ENCODE measurements at places on chromosomes 7 and 10.
A peak's percentile ranks its signal among the peaks of the same experiment; 100 is the strongest.

DNA sequence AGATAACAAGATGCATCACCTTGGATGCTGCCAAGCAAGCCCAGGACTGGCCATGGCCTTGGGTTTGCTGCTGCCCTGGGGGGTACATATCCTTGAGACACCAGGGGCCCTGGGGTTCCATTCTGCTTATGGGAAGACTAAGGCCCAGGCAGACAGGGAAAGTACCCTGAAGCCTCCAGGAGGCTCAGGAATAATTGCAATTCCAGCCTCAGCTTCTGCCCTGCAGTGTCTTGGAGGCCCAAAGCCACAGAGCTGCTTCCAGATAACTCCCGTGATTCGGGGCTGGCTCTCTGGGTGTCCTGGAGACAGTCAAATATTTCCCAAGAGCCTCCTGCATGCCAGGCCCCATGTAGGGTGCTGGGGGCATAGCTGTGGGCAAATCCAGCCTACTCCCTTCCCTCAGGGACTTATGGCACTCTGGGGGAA is 22.6 kb downstream of the MYL10 start:
- DNase-seq = no peak

DNA sequence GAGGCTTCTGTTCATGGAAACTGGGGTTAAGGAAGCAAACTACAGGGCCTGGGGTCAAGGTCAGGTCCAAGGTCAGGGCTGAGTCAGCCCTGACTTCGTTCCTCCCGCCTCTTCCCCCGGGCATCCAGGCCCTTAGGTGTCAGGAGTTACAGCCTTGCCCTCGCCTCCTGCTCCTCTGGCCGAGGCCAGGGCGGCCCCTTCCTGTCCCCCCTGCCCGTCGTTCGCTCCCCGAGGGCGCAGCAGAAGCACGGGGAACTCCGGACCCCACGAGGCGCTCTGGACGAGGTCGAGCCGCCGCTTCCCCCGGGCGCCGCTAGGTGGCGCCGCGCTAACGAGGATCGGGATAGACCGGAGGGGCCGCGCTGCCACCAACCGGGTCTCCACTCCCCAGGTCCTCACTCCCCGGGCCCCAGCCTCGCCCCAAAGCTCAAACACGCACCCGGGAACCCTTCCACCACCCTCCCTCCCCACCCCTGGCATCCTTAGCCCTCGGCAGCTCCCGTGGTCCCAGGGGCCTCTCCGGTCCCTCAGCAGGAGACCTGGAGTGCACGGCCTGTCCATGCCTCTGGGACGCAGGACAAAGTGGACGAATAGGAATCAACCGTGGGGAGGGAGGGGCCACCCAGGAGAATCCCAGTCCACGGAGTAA is 59.2 kb upstream of the MYL10 start:
- DNase-seq = peak; percentile 43

DNA sequence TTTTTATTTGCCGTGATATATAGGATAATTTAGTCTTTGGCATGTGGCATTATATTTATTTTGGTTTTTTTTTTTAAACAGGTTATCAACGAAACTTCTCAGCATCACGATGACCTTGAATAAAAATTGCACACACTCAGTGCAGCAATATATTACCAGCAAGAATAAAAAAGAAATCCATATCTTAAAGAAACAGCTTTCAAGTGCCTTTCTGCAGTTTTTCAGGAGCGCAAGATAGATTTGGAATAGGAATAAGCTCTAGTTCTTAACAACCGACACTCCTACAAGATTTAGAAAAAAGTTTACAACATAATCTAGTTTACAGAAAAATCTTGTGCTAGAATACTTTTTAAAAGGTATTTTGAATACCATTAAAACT is 9.1 kb downstream of the VIM start:
- DNase-seq = peak; percentile 27

GRCh38 chr10:122494833-122495232 is 33.5 kb downstream of the HTRA1 start:
- peak; percentile 88 for DNase-seq

DNA sequence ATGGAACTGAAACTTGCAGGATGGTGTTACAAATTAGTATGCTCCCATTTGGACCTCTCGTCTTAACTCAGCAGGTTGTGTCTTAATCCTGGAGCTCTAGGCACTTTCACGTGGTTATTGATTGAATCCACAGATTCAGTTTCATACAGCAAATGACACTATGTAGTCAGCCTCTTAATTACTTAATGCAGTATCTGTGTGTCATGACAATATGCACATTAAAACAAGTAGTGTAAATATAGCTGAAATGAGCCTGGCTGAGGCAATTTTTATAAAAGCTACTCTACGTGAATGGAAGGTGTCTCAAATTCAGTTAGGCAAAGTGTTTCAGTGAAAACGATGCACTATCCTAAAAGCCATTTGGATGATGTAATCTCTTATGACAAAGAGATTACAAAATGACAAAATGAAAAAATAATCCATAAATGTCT is 86.8 kb downstream of the CD36 start:
- no peak for DNase-seq

DNA sequence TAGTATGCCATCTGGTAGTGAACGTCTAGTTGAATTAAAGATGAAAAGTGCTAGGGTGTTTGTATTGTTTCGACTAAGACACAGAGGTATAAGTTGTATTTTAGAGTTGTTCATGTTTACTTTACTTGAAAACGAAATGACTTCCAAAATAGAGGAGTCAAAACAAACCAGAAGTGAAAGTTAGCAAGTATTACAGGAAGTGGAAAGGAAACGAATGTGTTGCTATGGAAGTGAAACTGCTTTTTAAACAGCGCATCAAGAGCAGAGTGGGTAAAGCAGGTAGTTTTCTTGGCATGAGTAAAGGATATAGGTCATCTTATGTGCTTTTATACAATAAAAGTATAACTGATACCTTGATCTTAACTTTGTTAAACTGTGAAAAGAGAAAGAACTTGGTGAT is 20.0 kb upstream of the GALNTL5 start:
- no peak for DNase-seq

GRCh38 chr10:128047991-128048818 is 78.0 kb downstream of the MKI67 start:
- peak; percentile 28 for DNase-seq

DNA sequence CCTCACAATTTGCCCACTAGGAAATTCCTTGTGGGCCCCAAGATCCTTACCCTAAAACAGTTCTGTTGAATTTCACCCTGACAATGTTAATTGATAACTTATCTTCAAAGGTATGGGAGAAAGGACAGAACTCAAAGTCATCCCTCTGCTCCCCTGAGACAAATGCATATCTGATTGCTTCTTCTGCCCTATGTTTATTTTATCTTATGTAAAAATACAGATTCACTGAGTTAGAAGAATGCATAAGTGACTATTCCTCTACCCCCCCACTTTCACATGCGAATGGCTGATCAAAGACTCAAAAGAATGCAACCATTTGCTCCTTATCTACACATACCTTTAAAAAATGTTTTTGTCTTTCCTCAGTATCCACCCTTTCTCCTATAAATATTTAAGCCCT is 235.7 kb upstream of the SEMA3C start:
- DNase-seq = no peak

DNA sequence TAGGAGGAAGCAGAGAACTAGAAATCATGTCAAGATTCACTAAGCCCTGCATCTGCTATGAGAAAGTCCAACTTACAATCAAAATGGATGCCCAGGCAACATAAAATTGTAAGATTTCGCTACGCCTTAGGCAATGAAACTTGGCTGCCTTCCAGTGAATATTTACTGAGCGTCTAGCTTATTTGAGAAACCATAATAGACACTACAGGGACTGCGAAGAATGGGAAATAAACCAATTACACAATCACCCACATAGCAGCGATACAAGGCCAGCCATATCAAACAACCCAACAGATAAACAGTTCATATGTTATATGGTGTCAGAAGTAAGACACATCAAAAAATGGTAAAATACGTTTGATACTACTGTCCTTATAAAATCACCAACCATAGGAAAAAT is 545.0 kb upstream of the C7orf33 start:
- no peak for DNase-seq

DNA sequence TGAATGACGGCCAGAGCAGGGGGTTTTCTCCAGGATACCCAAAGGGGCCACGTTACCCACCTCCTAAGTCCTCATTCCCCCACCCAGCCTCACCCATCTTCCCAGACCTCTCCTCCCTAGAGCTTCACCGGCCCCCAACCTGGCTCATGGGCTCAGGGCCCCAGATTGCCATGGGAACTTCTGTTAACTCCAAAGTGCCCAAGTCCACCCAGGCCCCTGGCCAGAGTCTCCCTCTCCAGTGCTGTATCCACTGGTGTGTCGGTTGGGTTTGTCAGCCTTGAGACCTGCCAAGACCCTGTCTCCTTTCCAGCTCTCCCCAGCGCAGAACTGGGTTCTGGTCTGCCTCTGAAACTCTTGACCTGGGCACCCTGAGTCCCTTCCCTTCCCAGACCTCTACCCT is 37.1 kb upstream of the ZMIZ2 start:
- DNase-seq = no peak

DNA sequence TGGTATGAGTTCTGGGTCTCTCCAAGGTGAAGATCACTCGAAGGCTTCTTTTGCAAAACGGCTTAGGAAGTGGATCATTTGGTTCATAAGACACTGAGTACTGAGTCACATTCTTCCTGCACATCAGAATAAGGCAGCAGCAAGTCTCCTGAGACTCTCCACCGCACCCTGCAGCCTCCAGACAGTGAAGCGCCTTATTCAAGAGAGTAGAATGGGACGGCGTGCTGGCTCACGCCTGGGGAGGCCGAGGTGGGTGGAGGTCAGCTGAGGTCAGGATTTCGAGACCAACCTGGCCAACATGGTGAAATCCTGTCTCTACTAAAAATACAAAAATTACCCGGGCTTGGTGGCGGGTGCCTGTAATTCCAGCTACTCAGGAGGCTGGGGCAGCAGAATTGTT is 70.3 kb downstream of the C10orf143 start:
- DNase-seq = no peak

- DNase-seq = no peak
Measured at GRCh38 chr10:75707080-75707840, 275.8 kb downstream of the LRMDA start.

DNA sequence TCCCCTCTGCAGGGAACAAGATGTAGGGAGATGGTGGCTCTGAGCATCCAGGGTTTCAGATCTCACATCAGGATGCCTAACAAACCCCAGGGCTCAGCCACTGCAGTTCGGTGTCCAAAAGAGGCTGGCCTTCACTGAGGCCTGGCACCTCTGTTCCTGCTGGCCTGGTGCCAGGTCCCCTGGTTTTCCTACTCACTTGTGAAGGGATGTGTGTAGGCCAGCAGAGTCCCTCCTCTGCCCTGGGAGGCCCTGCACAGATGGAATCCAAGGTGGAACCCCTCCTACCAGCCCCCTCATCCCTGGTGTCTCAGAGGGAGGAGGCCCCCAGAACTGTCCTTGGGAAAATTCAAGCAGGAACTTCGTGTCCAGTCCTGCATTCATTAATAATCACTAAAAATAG is 260.6 kb downstream of the CCSER2 start:
- no peak for DNase-seq

DNA sequence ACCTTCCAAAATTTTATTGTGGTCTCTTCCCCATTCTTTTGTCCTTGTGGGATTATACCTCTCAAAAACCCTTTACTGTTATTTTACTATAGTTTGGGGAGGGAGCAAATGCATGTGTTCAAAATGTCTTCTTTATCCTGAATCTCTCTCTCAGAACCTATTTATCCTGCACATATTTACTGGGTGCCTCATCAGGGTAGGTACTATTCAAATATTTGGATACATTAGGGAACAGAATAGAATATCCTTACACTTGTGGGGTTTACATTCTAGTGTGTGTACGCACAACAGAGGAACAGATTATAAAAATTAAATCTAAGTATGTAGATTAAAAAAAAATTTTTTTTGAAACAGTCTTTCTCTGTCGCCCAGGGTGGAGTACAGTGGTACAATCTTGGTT is 48.6 kb downstream of the SCD start:
- DNase-seq = no peak

DNA sequence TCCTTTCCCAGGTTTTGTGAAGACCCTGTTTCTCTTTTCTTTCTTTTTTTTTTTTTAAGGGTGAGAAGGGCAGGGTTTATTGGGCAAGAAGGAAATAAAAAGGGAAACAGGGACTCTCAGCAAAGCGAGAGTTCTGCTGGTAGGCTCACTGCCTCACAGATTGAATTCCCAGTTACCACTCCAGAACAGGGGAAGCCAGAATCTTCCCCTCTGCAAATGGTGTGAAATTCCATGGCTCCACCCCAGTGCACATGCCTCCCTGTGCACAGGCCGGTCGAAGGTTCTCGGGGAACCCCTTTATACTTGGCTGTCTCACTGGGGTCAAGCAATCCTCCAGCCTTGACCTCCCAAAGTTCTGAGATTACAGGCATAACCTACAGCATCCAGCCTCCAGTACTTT is 10.5 kb upstream of the GUSB start:
- no peak for DNase-seq

GRCh38 chr7:91519241-91520158 is 255.3 kb downstream of the FZD1 start:
- DNase-seq = peak; percentile 88

GRCh38 chr7:139393621-139394211 is 34.0 kb downstream of the LUC7L2 start:
- DNase-seq = peak; percentile 9

GRCh38 chr10:95785317-95785716 is 29.4 kb downstream of the ENTPD1 start:
- no peak for DNase-seq

GRCh38 chr7:82926477-82926876 is 236.2 kb downstream of the PCLO start:
- no peak for DNase-seq

DNA sequence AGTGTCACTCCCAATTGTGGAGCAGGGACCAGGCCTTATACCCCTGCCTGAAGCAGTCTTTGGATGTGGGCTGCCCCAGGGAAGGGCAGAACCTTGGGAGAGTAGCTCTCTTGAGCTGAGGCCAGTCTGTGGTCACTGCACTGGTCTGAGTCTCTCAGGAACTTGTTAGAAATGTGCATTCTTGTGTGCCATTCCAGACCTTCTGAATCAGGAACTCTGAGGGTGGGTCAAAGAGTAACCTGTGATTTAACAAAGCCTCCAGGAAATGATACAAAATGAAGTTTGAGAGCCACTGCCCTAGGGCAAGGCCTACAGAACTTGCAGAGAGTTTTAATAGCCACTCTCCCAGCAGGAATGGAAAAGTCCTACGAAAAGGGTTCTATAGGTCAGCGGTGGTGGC is 68.1 kb downstream of the LYZL1 start:
- DNase-seq = no peak

- no peak for DNase-seq
Measured at GRCh38 chr7:106515321-106515720, 145.6 kb downstream of the CCDC71L start.

DNA sequence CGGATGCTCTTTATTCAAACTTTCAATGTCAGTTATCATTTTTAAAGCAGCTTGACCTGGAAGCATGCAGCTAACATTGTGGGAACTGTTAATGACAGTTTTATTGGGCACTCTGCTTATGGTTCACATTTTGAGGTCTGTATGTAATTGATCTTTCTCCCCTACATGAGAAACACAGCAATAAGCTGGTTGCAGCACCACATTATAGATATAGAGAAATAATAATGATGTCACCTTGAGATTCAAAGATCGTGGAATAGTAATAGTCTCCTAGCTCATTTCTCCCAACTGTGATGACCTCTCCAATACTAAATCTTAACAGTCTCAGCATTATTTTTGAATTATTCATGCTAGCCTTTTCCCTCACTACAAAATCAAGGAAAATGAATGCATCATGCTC is 22.7 kb upstream of the MGMT start:
- no peak for DNase-seq

- DNase-seq = no peak
Measured at GRCh38 chr7:101927802-101928201, 110.4 kb downstream of the CUX1 start.

- no peak for DNase-seq
Measured at GRCh38 chr7:67462781-67463191, 466.2 kb downstream of the TYW1 start.

- no peak for DNase-seq
Measured at GRCh38 chr10:107631876-107632275, 467.4 kb upstream of the SORCS1 start.
